Caki2 (cell line): ENCODE measurements at places on chromosomes 3 and 15.

DNA sequence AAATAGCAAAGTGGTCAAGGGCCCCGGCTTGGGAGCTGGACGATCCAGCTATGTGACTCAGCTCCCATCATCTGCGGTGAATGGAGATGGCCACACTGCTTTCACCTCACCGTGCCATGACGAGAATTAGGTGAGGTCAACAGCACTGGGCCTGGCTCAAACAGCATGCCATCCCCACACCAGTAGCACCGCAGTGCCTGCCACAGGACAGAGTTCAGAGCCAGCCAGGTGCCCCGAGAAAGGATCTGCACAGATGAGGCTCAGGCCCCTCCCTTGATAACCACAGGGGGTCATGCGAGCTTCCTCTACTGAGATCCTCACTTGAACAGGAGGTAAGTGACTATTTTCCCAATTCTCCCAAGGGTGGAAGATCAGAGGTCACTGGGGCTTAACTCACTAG is 29.4 kb downstream of the ZXDC start:
- no peak for DNase-seq

DNA sequence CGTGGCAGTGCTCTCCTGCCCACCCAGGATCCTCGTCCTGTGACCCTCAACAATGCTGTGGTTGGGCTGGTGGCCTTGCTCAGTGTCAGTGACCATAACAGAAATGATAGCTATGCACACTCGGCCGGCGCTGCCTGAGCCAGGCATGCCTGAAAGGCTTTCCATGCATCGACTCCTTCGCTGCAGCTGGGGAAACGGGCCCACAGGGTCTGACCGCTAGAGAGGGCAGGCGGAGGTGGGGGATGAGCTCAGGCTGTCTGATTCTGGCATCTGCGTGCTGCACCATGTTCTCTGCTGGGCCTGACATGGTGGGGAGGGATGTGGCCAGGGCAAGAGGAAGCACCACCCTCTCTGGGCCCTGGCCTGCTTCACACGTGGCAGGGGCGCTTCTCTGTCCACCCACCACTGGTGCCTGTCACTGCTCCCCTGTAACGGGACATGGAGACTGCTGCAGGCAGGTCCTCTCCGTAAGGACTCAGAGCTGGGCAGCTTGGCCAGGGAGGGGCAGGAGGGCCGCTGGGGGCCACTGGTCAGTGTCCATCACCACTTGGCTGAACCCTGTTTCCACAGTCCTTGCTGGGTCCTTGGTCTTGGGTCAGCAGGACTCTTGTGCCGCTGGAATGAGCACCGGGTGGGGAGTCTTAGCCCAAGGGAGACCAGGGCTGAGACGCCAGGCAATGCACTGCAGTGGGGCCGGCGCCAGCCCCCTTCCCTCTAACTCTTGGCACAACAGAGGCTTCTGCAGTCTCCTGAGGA is 64.1 kb upstream of the RPL32 start:
- DNase-seq: no peak

- DNase-seq: no peak
Measured at GRCh38 chr3:20743553-20744321, 557.7 kb upstream of the SGO1 start.

GRCh38 chr3:121545049-121545573 is 677 bp downstream of the POLQ start:
- DNase-seq: no peak

DNA sequence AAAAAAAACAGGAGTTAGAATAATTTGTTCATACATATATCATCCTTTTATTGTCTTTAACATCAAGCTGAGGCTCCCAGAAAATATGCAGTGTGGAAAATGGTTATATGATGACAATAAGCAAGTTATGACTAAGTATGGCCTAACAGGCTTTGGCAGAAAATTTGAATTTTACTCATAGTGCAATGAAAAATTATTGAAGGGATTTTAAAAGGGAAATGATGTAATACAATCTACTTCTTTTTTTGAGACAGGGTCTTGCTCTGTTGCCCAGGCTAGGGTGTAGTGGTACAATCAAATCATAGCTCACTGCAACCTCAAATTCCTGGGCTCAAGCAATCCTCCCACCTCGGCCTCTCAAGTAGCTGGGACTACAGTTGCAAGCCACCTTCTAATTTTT is 78.7 kb downstream of the FAIM start:
- DNase-seq: no peak

GRCh38 chr3:87044846-87045245 is 53.9 kb upstream of the VGLL3 start:
- DNase-seq: no peak

DNA sequence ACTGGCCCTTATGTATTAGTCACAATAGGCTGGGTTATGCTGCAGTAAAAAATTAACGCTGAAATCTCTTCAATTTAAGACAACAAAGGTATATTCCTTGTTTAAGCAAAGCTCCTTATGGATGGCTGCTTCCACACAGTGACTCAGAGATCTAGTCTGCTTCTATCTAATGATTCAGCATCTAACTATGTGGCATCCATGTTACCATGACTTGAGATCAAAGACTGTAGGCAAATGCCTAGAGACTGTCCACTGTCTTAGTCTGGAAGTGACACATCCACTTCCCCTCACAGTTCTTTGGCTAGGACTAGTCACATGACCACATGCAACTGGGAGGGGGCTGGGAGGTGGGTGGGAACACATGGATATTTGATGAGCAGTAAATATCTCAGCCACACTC is 61.3 kb upstream of the PSMD6 start:
- DNase-seq: peak; percentile 89

- DNase-seq: no peak
Measured at GRCh38 chr3:159978353-159978752, 10.3 kb upstream of the IL12A start.

- no peak for DNase-seq
Measured at GRCh38 chr15:40239693-40240618, 1.1 kb downstream of the PAK6 start.
